ENCODE measurements at places on chromosomes 4 and X.

DNA sequence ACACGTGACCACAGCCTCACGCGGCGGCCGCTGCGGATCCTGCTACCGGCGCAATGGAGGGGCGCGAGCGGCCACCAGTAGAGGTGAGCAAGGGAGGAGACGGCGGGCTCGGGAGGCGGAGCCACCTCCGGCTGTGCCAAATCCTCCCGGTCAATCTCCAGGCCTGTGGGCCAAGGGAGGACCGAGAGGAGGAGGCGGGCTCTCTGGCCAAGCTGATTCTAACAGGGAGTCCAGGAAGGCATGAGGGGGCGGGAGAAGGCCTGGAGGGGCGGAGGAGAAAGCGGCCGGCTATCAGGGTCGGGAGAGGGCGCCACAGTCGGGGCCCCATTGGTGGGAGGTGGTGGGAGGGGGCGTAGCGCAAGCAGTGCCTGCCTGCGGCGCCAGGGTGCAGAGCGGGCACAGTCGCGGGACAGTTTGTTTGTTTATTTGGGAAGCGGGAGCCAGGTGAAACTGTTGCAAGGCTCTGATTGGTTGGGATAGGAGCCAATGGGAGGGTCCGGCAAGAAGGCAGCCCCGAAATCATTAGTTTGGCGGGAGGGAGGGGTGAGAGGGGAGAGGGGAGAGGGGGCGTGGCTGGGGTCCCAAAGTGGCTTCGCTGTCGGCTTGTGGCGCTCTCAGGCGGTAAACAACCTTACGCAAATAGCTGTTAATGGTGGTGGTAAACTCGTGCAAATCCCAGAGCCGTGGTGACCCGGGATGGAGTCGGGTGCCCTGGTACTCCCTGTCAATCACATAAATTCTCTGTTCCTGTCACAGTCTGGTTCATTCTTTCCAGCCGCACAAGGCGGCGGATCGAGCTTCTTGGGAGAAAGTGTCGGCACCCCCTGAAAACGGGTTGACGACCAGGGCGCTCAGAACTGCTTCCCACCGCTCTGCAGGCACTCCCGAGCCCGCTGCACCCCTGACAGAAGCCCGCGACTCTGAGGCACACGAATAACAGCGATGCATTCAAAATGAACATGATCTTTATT is at the start of gene IRS4:
TSS of gene IRS4 (minus strand) at position 55 of the 971 bp plus-strand sequence.
- no peak for DNase-seq

- no peak for DNase-seq
Observed at GRCh38 chr4:27214010-27214409, 353.4 kb downstream of the STIM2 start.

DNA sequence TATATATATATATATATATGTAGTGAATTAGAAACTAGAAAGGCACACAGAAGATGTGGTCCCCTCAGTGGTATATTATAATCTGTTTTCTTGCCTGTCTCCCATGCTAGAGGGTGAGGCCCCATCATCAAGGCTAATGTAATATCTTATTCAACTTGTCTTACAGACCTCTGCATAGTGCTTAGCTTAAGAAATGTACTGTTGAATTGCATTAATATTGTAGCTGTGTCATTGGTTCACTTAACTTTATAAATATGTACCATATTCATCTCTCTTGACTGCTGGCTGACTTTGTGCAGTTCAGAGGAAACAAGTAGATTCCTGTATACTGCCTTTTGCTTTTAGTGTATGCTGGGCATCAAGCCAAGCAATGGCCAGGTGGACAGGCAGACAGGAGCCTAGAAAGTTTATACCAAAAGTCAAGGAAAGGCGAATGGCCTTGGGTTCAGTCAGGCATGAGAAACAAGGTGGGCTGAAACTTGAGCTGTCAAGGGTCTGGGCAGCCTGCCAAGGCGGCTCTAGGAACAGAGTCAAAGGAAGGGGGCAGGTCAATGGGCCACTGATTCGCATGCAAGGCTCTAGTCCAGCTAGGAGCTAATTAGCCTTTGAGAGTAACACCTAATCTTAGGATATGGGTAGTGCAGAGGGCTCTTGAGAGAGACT is 78.8 kb upstream of the LEF1 start:
- DNase-seq: no peak

DNA sequence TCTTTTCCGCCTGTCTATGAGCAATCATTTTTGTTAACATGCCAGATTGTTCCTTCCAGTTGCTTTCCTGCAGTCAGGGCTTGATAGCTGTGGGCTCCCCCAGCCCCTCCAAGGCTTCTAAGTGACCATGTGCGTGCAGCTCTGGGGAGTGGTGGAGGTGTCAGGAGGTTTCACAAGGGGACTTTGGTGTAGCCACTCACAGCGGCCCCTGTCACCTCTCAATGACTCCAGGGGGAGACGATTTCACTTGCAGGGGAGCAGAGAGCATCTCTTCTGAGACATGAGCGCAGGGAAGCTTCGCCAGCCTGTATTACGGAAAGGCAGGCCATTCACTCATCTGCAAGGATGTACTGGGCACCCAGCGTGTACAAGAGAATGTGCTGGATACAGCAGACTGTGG is 3.1 kb upstream of the GPR78 start:
- DNase-seq: no peak

DNA sequence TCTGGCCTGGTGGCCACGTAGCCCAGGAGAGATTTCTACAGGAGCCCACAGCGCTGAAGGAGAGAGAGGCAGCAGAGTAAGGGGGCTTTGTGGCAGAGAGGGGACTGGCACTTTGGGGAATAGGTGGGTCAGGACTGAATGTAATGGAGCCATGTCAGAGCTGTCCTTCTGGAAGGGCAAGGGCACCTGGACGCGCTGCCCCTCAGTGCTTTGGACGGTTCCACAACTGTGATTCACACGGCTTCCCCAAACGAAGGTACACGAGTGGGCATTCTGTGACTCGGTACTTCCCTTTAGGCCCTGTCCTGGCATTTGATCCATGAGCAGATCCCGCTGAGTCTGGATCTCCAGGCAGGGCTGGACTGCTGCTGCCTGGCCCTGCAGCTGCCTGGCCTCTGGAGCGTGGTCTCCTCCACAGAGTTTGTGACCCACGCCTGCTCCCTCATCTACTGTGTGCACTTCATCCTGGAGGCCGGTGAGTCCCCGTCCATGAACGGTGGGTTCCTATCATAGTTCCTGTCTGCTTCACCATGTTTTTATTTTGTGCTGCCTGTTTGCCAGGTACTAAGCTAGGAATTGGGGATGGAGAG is 35.2 kb upstream of the MSANTD1 start:
- DNase-seq: no peak

GRCh38 chr4:183366206-183366835 is 44.1 kb upstream of the CLDN24 start:
- no peak for DNase-seq

GRCh38 chr4:40915318-40916217 is 165.8 kb downstream of the NSUN7 start:
- DNase-seq: no peak

DNA sequence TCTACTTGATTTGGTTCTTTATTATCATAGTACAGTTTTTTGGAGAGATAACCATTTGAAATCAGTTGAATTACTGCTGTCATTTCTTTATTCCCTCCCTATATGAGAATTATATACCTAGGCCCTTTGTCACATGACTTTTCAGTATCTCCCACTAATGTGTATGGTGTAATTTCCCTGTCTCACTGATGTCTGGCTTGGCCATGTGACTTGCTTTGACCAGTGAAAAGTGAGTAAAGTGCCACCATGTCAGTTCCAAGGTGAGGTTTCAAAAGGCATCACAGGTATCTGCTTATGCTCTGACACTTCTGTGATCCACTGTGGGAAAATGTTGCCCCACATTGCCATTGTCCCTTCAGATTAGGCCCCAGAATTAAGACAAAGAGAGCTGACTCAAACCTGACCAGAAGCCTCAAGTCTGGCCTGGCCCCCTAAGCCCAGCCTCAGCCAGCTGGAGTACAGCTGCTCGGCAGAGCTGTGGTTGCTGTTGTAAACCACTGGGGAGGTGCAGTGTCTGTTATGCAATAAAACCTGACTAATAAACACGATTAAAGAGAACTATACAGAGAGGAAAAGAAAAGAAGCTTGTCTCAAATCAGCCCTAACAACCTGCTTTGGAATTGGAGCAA is 27.5 kb downstream of the SETD7 start:
- DNase-seq: peak; percentile 62

GRCh38 chr4:175787948-175788347 is 24.1 kb downstream of the GPM6A start:
- no peak for DNase-seq

DNA sequence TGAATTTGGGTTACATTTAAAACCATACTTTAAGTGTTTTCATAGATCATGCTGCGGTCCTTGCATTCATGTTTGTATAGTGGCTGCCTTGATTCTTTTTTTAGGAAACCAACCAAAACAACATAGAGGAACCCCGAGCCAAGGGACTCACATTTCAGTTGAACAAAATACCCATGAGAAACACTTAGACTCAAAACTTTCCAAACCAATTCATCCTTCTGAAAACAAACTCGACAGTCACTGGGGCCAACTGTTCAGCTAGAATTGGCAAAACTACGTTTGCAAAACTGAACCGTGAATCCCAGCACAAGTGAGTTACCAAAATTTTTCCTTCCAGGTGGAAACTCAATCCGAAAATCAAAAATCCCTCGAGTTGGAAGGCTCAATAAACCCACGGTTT is 1.4 kb downstream of the ADGRA3 start:
- no peak for DNase-seq

GRCh38 chr4:185263419-185263818 is 54.0 kb downstream of the SNX25 start:
- DNase-seq: no peak

GRCh38 chrX:11180571-11180970 is 69.4 kb downstream of the HCCS start:
- DNase-seq: no peak

- DNase-seq: no peak
Observed at GRCh38 chrX:102669526-102669925, 18.2 kb downstream of the GPRASP1 start.

DNA sequence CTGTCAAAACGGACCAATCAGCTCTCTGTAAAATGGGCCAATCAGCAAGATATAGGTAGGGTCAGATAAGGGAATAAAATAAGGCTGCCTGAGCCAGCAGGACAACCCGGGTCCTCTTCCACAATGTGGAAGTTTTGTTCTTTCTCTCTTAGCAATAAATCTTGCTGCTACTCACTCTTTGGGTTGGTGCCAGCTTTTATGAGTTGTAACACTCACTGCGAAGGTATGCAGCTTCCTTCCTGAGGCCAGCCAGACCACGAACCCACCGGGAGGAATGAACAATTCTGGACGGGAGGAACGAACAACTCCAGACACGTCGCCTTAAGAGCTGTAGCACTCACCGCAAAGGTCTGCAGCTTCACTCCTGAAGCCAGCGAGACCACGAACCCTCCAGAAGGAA is 287.8 kb downstream of the RAPGEF2 start:
- no peak for DNase-seq

- no peak for DNase-seq
Observed at GRCh38 chr4:141195095-141195707, 25.5 kb upstream of the ZNF330 start.

DNA sequence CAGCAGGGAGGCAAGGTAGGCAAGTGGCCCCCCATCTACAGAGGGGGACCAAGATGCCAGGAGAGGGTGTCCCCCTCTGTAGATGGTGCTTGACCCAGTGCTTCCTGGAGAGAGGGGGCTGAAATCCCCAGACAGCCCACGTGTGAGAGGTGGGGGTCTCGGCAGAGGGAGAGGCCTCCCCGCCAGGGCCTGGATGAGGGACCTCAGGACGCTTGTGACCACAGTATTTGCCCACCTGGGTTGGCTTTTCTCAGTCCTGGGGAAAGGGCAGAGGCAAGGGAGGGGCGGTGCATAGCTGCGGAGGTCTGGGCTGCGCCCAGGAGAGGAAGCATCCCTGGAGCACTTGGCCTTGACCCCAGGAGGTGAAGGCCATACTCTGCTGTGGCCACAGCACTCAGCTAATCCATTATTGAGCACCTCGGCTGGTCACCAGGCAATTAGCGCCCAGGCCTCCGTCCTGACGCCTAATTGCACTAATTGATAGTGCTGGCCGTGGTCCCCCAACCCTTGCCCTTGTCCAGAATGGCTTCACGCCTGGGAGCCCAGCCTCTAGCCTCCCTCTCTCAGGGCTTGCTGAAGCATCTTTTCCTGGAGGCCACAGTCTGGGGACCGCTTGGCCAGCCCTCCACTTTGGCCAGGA is 30.7 kb downstream of the HMX1 start:
- DNase-seq: peak; percentile 2

DNA sequence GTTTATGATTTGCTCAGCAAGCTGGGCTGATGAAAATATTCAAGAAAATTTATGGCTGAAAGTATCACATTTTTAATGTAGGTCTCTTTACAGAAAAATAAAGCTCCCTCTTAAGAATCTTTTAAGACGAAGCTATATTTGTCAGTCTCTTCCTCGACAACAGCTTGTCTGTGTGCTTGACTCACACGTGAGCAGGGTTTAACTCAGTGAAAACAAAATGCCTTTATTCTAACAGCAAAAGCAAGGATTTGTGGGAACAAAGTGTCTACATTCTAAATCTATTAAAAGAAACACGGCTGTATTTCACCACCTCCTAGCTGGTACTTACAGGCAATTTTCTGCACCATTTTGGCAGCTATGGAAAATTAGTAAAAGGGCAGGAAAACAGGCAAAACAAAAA is 75.5 kb downstream of the NYX start:
- DNase-seq: no peak

- DNase-seq: no peak
Observed at GRCh38 chr4:53529025-53529424, 62.3 kb downstream of the LNX1 start.

DNA sequence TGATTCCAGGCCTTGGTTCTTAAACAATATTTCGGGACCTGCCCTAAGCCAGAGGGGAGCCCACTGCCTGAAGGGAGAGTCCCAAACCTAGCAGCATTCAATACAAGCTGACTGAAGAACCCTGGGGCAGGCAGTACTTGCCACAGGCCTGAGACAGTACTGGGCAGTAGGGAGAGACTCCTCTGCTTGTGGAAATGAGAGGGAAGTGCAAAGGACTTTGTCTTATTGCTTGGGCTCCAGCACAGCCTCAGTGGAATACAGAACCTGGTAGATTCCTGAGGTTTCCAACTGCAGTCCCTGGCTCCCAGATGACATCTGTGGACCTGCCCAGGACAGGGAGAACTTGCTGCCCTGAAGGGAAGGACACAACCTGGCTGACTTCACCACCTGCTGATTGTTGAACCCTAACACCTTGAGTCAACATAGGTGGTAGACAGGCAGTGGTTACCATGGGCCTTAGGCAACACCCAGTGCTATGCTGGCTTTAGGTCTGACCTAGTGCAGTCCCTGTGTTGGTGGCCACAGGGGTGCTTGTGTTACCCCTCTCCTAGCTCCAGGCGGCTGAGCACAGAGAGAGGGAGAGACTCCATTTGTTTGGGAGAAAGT is 20.3 kb upstream of the ABCG2 start:
- DNase-seq: no peak

GRCh38 chrX:68570598-68570997 is 71.7 kb downstream of the YIPF6 start:
- no peak for DNase-seq

GRCh38 chrX:39969819-39970504 is 127.8 kb downstream of the BCOR start:
- no peak for DNase-seq
